ENCODE measurements at places on chromosomes 3 and 15. TPM values are rescaled to one million over a fixed set of nuclear protein-coding genes. Genes with fewer than 3 reads are reported as not detected.

TIGIT gene
- not detected for total RNA-seq

USF3 gene
- 6.5 TPM for total RNA-seq

ILDR1 gene
- not detected for total RNA-seq

CRTAP gene
- total RNA-seq = 245 TPM

AMIGO3 gene
- total RNA-seq = not detected

PDIA5 gene
- 34.6 TPM for total RNA-seq

AP3B2 gene
- total RNA-seq = 0.22 TPM

SOX2 gene
- total RNA-seq = not detected

CLDN16 gene
- not detected for total RNA-seq

WWTR1 gene
- total RNA-seq = 24.1 TPM

GUCA1C gene
- not detected for total RNA-seq

MITF gene
- 23.7 TPM for total RNA-seq

RHCG gene
- not detected for total RNA-seq

TGM4 gene
- total RNA-seq = not detected

CCDC9B gene
- total RNA-seq = 46.2 TPM

ABHD17C gene
- 3.0 TPM for total RNA-seq

IL1RAP gene
- total RNA-seq = 9.7 TPM

All from uterine smooth muscle cell (primary cell).